Stimulated activated CD4-positive, alpha-beta T cell treated with anti-CD3 and anti-CD28 coated beads, Interleukin-1b, Interleukin-23, amount 100 ng/mL, for 48 hours (primary cell): ENCODE measurements at places on chromosomes 2 and 18.

DNA sequence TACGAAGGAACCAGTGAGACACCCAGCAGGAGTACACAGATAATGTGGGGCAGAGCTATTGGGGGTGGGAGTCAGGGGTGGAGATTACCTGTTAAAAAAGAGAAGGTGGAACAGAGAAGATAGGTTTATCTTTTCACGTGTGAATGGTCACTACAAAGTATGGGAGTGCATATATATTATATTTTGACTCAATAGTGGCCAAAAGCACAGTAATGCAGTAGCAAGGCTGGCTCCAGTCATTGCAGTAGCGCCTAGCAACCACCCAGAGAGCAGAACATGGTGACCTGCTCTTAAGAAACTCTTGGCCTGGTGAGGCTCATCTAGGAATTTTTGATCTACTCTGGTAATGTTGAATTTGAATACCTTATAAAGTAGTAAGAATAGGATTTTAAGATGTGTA, 1.0 kb downstream of the IMPACT start:
- DNase-seq: no peak

- DNase-seq: no peak
These were observed 41.6 kb downstream of the MGAT5 start for GRCh38 chr2:134295441-134295840.

- DNase-seq: no peak
These were observed 69.7 kb upstream of the KCNE4 start for GRCh38 chr2:222982010-222982908.

GRCh38 chr2:1511455-1511854, 98.2 kb downstream of the TPO start:
- no peak for DNase-seq

DNA sequence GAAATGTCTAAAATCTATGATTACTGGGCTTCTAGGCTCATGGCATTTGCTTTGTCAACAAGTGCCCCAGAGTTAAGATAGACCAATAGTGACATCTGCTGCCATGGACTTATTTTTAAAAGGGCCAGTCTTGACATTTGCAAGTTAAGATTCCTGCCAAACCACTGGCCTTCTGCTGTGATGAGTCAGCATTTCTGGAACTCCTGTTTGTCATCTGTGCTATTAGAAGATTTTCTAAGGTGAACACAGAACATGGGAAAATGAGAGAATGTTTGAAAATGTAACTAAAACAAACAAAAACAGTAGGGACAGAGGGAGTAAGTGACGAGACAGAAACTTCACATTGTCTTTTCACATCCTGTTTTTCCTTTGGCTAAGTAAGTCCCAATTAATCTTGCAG, 93.7 kb upstream of the WDR75 start:
- no peak for DNase-seq

- no peak for DNase-seq
These were observed 687.4 kb upstream of the SYT4 start for GRCh38 chr18:43964666-43965065.

DNA sequence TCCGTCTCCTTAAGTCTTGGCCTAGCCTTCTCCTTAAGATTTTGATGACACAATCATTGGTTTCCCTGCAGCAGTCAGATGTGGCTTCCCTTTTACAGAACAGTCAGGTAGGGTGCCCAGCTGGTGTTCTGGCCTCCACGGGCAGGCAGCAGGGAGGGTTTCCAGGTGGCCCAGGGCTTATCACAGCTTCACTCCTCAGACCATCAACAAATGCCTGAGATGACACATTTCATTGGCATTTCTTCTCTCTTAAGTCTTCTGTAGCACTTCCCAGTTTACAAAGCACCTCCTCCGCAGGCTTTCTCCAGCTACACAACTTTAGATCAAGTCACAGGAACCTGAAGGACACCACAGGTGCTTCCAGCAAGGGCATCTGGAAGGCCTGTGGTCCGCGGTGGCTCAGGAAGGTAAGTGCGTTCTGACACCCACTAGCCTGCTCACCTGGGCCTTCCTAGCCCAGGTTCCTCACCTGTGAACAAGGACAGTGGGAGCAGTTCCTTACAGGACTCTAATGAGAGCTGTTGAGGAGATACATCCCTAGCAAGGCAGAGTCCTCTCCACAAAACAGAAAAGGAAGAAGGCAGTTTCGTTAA, 37.6 kb downstream of the PTPN18 start:
- no peak for DNase-seq

DNA sequence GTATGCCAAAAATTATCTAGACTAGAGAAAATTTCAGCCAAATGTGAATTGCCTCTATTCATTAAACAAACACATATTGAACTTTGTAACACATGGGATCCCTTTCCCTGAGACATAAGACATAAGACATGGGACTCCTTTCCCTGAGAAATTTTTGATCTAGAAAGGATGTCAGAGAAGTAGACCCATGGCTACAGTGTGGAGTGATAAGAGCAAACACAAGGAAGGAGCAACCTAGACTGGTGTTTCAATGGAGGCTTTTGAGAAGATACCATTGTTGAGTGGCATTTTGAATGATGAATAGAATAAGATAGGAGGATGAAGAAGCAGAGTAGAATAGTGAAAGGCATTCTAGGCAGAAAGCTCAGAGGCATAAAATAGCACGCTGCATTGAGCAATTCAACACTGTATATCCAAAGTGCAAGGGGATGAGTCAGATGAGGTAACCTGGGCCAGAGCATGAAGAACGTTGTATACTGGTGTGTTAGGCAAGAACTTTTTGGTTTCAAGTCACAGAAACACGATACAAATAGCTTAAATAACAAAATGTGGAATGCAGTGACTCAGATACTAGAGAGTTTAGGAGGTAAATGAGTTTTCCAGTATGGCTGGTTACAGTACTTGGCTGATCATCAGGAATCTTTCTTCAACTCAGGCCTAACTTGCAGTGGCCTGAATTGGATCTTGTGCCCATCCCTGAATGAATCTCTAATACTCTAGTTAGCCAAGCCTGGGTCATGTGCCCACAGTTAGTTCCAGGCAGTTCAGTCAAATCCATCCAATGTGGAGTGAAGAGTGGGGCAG, 129.8 kb upstream of the TANK start:
- DNase-seq: no peak

- no peak for DNase-seq
These were observed 27.5 kb upstream of the LDLRAD4 start for GRCh38 chr18:13191031-13191430.

- DNase-seq: no peak
These were observed 19.4 kb downstream of the PLB1 start for GRCh38 chr2:28515176-28515751.

GRCh38 chr18:49961271-49961670, 147.9 kb upstream of the ACAA2 start:
- DNase-seq: no peak

DNA sequence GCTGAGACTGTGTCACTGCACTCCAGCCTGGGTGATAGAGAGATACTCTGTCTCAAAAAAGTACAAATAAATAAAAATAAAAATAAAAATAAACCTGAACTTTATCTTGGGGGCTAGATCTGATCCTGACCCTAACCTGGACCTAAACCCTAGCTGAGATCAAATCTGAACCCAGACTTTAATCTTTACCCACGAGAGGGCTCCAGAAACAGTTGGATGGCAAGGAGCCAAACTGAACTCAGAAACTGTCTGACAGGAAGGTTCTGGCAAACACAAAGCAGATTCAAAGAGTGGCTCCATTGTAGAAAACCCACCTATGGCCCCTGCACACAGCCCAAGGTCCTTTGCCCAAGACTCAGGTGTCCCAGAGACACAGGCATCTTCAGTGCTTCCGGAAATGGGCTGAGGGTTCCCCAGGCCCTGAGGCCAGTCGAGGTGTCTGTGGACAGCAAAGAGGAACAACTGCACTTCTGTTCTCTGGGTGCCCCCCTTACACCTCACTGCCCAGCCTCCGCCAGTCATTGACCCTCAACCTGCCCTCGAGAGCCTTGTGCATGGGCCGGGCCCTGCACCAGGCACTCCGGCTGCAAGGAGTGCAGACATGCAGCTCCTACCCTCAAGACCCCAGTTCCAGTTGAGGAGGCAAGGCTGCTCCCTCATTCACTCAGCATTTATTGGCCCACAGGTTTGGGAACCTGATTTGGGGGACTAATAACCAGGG, 95.2 kb downstream of the TFCP2L1 start:
- DNase-seq: no peak

- DNase-seq: no peak
These were observed 13.7 kb downstream of the KANSL1L start for GRCh38 chr2:210157526-210157925.

DNA sequence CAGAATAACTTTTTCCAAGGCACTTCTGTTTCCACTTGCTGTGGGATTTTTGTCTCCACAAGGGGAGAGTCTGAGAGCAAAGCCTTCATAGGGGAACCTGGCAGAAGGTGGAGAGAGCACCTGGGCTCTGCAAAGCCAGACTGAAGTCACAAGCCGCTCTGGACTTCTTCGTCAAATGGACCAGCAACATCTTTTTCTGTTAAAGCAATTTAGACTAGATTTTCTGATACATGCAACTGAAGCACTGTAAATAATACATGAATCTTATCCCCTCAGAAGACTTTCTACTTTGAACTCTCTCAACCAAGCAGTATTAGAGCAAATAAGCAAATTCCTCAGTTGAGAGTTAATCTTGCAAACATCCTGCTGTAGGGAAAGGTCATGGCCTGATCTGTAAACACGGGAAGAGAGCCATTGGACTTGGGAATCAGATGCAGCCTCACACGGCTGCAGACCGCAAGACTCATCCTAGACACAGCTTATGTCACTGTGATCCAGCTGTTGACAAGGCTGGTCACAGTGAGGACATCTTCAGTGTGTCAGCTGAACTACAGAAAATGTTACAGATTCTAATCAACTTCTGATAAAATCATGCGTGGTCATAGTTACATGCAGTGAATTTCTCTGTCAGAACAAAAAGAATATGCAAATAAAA, 3.2 kb downstream of the SH3YL1 start:
- DNase-seq: no peak

GRCh38 chr2:54042341-54042740, 71.5 kb upstream of the PSME4 start:
- no peak for DNase-seq

- no peak for DNase-seq
These were observed 152.6 kb downstream of the ANKRD44 start for GRCh38 chr2:197157879-197158537.

- no peak for DNase-seq
These were observed 71.4 kb downstream of the SEPTIN10 start for GRCh38 chr2:109542384-109542783.

DNA sequence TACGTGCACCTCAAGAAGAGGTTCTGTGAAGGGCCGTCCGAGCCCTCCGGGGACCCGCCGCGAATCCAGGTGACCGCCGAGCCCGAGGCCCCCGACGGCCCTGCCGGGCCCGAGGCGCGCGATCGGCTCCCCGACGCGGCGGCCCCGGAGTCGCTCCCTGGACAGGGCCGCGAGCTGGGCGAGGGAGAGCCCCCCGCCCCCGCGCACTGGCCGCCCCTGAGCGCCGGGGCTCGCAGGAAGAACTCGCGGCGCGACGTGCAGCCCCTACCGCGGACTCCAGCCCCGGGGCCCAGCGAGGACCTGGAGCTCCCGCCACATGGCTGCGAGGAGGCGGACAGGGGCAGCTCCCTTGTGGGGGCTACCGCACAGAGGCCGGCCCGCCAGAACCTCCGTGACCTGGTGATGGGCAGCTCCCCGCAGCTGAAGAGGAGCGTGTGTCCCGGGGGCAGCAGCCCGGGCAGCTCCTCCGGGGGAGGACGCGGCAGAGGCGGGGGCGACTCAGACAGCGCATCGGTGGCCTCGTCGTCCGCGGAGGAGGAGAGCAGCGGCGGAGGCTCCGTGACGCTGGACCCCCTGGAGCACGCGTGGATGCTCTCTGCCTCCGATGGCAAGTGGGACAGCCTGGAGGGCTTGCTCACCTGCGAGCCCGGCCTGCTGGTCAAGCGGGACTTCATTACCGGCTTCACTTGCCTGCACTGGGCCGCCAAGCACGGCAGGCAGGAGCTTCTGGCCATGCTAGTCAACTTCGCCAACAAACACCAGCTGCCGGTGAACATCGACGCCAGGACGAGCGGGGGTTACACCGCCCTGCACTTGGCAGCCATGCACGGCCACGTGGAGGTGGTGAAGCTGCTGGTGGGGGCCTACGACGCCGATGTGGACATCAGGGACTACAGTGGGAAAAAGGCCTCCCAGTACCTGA, 812 bp downstream of the SOWAHC start:
- DNase-seq: no peak

DNA sequence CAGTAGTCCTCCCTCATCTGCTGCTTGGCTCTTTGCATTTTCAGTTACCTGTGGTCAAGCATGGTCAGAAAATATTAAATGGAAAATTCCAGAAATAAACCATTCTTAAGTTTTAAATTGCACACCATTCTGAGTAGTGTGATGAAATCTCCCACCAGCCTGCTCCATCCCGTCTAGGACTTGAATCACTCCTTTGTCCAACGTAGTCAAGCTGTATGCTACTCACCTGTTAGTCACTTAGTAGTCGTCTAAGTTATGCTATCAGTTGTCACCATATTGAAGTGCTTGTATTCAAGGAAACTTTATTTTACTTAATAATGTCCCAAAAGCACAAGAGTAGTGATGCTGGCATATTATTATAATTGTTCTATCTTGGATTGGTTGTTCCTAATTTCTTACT, 172.5 kb downstream of the FIGN start:
- DNase-seq: no peak

DNA sequence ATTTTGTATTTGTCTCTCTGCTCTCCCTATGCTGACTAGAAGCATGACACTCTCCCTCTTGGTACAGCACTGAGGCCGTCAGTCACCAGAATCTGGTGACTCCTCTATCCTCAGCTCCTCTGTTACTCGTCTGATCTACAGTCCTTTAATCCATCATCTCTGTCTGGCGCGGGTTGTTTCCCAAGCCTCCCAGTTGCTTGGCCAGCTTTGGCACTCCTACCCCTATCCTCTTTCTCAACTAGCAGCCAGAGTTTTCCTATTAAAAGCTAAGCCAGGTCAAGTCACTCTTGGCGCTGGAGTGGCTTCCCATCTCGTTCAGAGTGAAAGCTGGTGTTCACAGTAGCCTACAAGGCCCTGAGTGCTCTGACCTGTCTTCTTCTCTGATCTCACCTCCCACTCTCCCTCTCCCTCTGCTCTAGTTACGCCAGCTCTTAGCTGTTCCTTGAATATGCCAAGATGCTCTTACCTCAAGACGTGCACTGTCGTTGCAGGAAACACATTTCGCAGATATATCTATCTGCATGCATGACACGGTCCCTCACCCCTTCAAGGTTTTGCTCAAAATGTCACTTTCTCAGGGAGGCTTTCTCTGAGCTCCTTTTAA, 41.8 kb upstream of the PSME4 start:
- peak; percentile 3 for DNase-seq

GRCh38 chr2:67776276-67776675, 286.5 kb downstream of the C1D start:
- DNase-seq: no peak

- DNase-seq: no peak
These were observed 182.8 kb downstream of the NBAS start for GRCh38 chr2:15378148-15378908.

GRCh38 chr2:238698451-238699306, 149.2 kb upstream of the TWIST2 start:
- DNase-seq: no peak
